AG09319 (cell line): ENCODE measurements at places on chromosomes 5 and 9.

GRCh38 chr9:105535920-105536668 lies 21.8 kb upstream of the FKTN start:
- no peak for DNase-seq

DNA sequence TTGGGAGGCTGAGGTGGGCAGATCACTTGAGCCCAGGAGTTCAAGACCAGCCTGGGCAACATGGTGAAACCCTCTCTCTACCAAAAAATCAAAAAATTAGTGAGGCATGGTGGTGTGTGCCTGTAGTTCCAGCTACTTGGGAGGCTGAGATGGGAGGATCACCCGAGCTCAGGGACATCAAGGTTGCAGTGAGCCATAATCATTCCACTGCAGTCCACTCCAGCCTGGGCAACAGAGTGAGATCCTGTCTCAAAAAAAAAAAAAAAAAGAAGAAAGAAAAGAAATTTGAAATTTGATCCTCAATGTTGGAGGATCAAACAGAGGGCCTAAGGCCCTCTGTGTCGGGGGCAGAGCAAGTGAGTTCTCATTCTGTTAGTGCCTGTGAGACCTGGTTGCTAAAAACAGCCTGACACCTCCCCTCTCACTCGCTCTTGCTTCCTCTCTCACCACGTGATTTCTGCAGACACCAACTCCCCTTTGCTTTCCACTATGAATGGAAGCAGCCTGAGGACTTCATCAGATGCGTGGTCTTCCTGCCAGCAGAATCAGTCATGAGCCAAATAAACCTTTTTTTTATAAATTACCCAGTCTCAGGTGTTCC lies 8.4 kb upstream of the GOLPH3 start:
- no peak for DNase-seq

- DNase-seq, result no peak
Measured at GRCh38 chr5:172504701-172505402, 50.5 kb upstream of the SH3PXD2B start.

DNA sequence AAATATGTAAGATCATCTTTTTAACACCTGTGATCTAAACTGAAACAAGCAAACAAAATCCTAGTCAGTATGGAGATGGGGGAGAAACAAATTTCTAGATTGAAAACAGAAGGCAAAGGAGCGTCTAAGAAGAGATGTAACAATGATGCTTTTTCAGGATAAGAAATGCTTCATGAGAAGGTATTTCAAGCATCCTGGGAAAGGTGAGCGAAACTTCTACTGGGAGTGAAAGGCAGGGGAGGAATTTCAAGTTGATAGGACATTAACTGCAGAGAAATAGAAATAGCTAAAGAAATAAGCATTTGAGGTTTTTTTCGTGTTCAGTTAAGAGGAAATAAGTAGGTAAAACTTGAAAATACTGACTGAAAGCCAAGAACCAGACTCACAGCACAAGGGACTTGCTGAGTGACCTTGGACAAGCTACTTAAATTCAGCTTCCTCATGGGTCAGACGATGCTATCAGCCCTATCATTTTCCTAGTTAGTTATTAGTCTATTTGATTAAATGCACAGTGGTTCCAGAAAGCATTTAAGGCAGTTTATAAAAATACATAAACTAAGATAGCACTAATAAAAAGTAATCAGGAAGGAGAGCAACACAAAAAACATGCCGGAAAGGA lies 406.3 kb downstream of the PDE4D start:
- DNase-seq, result no peak
